ENCODE measurements at places on chromosomes 3 and 15.

DNA sequence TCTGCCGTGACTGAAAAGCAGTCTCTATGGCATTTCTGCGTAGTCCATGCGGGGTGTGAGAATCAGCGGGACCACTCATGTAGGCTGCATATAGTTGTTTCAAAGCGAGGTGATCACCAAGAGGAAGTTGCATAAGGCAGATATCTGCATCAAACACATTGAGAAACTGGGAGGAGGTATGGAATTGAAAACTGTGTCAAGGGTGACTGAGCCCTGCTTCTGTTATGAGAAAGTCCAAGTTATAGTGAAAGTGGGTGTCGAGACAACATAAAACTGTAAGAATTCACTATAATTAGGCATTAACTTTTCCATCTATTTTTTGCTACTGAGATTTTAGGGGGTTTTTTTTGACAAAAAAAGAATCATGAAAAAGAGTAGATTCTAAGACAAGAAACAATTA is 109.3 kb downstream of the ZIC1 start:
- no peak for DNase-seq

DNA sequence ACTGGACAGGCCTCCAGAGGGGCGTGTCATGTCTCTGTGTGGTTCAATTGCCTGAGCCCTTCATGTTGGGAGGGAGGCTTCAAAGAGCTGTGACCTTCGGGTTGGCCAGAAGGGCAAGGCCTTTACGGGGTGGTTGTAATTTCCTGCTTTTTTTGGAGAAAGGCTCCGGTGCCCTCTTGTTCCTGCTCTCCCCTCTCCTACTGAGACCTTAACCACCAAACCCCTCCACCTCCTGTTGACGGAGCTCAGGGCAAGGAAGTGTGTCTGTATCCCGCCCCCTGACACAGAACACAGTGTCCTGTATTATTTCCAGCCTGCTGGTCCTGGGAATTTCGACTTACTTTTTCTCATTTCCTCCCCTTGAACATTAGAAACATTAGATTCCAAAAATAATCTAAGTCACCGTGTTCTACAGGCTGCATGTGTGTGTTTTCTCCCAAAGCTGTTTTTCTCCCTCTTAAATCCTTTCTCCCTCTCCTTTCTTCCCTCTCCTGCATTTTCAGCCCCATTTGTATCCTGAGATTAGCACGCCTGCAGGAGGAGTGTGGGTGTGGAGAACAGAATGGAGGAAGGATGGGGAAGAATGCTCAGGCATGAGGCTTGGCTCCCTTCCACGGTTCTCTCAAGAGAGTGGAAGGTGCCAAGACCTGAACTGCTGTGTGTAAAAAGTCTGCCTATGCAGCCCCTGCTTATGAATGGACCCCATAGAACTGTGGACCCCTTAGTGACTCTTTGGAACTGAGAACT is 285.4 kb upstream of the ROPN1 start:
- peak; percentile 56 for DNase-seq

DNA sequence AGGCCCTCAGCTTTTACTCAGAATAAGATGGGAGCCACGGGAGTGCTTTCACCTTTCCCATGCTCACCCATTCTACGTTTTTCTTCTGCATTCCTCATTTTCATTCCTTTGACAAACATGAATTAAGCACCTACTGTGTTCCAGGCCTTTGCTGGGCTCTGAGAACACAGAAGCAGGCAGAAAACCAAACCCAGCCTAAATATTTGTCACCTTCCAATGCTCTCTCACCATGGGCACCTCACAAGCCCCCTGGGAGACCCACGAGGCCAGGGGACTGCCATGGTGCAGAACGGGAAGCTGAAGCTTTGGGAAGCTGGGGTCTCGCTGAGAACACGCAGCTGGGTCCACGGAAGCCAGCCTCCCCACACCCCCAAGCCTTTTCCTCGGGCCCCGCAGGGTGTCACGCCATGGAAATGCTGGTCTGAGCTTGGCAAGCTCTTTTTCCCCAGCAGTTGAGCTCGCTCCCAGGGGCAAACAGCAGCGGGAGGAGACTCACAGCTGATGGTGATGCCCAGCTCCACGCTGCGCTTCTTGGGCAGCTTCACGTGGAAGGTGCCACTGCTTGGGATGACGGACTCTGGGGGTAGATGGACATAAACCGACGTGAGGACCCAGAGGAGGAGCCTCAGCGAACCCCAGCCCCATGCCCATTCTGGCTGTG is 27.7 kb downstream of the GRIP2 start:
- no peak for DNase-seq

DNA sequence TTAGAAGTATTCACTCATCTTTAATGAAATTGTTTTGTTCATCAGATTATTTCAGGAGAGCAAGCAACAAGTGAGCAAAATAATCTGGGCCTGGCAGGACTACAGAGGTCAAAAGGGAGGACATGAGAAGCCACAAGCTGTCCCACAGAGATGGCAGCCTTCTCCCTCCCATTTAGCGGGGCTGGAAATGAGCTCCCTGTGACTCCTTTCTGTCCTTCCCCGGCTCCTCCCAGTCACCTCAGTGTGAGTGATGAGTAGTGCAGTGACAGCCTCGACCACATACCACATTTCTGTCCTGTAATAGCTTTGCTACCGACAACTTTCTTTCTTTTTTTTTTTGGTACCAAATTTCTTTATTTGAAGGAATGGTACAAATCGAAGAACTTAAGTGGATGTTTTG is 38.0 kb downstream of the RAB7A start:
- no peak for DNase-seq

DNA sequence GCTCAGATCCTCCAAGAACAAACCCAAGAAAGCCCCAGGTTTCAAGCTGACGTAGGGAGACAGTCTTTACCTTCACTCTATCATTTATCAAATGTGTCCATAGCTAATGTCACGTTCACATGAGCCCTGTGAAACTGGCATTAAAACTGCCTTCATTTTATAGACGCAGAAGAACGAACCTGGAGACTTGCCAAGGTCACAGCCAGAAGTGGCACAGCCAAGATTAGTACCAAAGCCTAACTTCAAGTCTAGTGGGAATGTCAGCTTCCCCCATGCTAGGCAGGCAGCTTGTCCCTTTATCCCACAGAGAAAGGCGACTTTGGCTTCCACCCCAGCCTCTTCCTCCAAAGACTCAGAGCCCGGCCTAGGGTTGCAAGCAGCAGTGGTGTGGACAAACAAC is 517.2 kb downstream of the SHQ1 start:
- no peak for DNase-seq

DNA sequence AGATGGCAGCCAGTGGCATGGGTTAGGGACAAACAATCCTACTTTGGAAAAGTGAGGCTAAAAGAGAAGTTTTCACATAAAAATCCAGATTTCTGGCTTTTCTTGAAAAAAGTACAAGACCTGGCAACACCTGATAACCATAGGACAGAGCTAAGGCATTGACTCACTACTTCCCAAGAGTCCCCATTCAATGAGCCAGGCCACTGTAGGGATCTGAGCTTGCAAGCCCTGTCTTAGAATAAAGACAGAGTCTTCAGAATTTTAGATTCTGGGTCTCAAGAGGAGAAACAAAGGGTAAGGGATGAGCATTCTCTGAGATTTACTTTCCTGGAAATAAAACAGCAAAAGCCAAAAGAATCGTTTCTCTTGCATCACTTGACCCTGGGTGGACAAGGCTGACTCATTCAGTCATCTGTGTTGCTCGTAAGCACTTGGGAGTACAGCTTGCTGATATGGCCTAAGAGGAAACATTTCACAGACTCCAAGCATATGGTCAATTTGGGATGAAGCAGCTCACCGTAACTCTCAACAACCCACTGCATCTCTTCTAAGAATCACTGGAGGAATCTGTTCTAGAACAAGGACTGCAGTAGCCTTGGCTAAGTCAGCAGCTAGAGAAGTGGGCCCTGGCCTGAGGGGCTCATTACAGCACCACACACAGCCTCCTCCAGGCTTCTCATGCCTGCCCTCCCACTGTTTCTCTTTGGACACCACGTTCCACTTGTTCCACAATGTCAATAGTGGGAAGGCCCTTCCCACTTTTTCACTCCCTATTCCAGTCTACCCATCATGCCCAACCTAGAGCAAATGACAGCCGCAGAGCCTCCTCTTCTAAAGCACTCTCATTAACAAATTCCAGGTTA is 86.2 kb downstream of the RFTN1 start:
- DNase-seq, result peak; percentile 83

- no peak for DNase-seq
Measured at GRCh38 chr3:171748064-171748924, 62.0 kb downstream of the PLD1 start.

GRCh38 chr3:150098621-150099020 is 127.9 kb upstream of the PFN2 start:
- no peak for DNase-seq

- DNase-seq, result no peak
Measured at GRCh38 chr3:49700453-49701128, 11.2 kb downstream of the RNF123 start.

GRCh38 chr3:181727341-181728032 is 15.8 kb downstream of the SOX2 start:
- DNase-seq, result no peak

- no peak for DNase-seq
Measured at GRCh38 chr3:48434591-48435222, 4.8 kb upstream of the PLXNB1 start.

DNA sequence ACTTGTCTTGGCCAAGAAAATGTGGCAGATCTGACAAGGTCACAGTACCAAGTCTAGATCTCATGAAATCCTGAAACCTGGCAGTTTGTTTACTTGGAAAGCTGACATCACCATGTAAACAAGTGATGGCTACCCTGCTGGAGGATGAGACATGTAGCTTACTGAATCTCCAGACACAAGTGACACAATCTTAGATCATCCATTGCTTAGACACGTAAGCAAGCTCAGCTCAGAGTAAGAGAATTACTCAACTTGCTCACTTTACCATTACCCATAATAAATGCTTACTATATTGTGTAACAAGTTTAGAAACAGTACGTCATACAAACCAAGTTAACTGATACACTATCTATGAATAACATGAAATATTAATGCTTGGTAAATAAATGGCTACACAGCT is 263.8 kb downstream of the TBC1D5 start:
- peak; percentile 42 for DNase-seq

- no peak for DNase-seq
Measured at GRCh38 chr3:85151555-85151954, 192.8 kb downstream of the CADM2 start.

DNA sequence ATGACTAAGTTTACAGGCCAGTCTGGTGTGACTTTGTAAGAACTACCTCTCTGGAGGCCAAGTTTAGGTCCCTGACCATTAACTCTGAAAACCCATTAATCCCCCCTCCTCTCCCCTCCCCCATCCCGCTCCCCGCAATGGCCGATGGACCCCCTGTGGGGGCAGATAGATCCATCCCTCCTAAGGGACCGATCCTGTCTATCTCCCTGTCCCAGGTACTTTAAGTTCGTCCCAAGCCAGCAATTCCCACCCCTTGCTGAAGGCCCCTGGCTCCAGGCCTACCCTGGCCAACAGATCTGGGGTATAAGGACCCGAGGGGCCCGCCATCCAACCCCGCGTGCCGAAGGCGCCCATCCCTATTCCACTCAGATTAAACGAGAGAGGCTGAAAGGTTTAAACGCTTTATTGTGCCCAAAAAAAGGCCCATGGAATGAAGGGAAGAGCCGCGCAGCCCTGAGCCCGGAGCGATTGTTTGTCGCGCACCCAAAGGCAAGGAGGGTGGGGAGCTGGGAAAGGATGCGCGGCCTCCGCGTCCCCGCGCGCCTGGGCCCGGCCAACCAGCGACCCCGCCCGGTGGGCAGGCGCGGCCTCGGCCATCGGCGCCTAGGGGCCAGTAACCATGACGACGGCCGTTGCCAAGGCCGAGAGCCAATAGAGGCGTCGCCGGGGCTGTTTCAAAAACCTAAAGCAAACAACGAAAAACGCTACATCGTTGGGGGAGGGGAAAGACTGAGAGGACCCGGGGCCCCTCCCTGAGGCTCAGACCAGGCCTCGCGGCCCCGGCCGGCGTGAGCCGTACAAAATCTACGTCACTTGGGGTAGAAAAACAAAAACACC is 35.9 kb downstream of the HMCES start:
- DNase-seq, result peak; percentile 87

GRCh38 chr3:115018694-115019093 is 128.4 kb downstream of the ZBTB20 start:
- DNase-seq, result no peak

DNA sequence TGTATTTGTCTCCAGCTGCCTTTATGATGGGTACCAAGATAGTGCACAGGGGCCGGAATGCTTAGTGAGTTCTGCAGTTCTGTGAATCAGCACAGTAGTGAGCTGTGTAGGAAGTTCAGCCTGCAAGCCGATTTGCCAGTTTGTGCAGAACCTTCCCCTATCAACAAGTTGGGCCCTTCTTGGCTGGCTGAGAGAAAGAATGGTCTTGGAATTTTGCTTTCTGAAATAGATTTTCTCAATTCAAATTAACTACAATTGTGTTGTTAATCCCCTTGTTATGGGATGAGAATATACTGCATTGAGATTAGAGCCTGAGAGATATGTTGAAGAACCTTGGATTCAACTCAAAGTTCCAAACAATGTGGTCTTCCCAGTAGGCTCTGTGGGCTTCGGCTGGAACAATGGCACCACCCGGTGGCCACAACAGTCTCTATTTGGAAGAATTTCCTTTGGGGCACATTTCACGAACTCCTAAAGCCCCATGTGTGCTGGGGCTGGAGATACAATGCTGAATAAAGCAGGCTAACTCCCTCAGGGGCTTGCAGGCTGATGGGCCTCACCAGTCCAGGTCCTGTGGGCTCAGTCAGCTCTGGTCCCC is 59.1 kb downstream of the TRIM42 start:
- peak; percentile 12 for DNase-seq

- no peak for DNase-seq
Measured at GRCh38 chr3:32334675-32335074, 57.0 kb upstream of the CMTM7 start.

Measured in fibroblast of skin of abdomen (primary cell).